Activated naive CD8-positive, alpha-beta T cell treated with anti-CD3 and anti-CD28 coated beads for 36 hours (primary cell): ENCODE measurements at places on chromosomes 12 and 14. TPM values are rescaled to one million over a fixed set of nuclear protein-coding genes. Genes with fewer than 3 reads are reported as not detected.

DNA sequence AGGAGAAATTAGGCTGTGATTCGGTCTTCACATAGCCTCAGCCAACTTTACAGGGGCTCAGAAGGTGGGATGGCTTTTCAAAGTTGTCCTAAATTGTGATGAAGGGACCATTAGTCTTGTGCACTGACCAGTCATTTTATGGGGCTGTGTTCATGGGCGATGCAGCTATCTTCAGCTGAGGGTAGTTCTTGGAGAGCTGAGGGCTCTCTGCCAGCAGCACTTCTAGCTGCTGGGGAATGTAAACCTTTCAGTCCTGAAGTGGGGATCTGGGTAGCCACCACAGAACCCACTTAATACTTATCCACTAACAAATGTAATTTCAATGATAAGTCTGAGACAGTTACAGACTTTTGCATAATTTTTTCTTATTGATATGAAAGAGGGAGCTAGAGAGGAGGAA is 270.6 kb downstream of the AEBP2 start:
- H3K36me3 ChIP-seq, result no peaks in the 10 kb centered on the region
- no peak for DNase-seq
- peaks cover 2% of the 10 kb centered on the region for H3K4me1 ChIP-seq
- H3K4me3 ChIP-seq, result no peak overlapping the region

DNA sequence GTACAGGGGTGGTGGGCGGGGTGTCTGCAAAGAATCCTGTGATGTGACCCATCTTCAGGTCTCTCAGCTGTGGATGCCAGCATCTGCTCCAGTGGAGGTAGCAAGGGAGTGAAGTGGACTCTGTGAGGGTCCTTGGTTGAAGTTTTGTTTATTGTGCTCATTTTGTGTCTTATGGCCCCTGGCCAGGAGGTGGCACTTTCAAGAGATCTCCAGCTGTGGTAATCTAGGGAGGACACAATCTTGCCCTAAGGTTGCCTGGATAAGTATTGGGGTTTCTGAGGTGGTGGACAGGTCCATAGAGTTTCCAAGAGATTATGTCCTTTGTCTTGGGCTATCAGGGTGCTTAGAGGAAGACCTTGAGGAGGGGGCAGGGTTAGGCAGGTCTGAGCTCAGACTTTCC is 260.7 kb downstream of the CCDC59 start:
- no peaks in the 10 kb centered on the region for H3K4me1 ChIP-seq
- no peaks in the 10 kb centered on the region for H3K36me3 ChIP-seq
- no peak for DNase-seq
- peaks cover 4% of the 10 kb centered on the region for H3K27me3 ChIP-seq
- no peak overlapping the region for H3K4me3 ChIP-seq
- no peak overlapping the region for H3K27ac ChIP-seq

FAM90A1 gene
- 0.40 TPM for total RNA-seq

- no peak for DNase-seq
- peaks cover 2% of the 10 kb centered on the region for H3K36me3 ChIP-seq
- no peak overlapping the region for H3K27ac ChIP-seq
- peaks cover 4% of the 10 kb centered on the region for H3K4me1 ChIP-seq
Observed at GRCh38 chr12:109760930-109761921, 47.6 kb downstream of the FAM222A start.

DNA sequence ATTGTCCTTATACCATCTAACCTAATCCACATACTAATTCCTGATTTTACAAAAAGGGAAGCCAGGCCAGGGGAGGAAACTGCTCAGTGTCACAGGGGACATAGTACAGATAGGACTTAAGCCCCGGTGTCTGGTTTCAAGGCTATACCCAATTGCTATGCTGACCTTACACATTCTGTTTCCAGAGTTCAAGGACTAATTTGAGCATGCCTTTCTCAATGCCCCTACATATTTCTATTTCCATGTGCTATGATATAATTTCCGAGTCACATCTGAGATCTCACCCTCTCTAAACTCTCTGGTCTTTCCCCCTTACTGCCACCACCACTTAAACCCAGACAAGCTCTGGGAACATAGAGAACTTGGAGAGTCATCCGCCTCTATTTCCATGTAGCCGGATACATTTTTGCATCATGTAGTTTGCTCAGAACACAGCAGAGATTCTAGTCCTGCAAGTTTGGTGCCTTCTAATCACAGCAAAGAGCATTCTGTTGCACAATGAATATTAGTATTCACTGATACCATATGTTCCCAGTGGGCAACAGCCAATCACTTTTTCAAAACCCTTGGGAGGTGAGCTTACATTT is 34.2 kb downstream of the PPM1H start:
- no peaks in the 10 kb centered on the region for H3K36me3 ChIP-seq
- H3K4me1 ChIP-seq, result no peaks in the 10 kb centered on the region
- no peak overlapping the region for H3K27ac ChIP-seq
- no peak overlapping the region for H3K4me3 ChIP-seq
- no peak for DNase-seq
- no peaks in the 10 kb centered on the region for H3K27me3 ChIP-seq
